ENCODE measurements at places on chromosomes 12 and 14.

DNA sequence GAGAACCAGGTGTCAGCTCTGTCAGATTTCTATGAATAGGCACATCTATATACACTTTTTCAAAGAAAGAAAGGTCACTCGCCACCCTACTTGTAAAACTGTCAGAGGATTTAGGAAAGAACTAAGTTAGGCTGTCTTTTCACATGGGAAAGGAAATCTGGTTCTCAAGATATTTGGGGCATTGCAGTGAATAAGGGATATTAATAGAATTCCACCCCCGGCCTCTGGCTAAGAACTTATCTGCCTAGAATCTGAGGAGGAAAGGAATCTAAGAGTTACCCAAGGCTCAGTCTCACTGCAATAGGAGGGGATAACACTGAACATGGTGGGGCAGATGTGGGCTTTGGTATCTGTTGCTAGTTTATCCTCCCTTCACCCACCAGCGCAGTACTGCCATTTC is 677.6 kb downstream of the NRXN3 start:
- no peak for DNase-seq

DNA sequence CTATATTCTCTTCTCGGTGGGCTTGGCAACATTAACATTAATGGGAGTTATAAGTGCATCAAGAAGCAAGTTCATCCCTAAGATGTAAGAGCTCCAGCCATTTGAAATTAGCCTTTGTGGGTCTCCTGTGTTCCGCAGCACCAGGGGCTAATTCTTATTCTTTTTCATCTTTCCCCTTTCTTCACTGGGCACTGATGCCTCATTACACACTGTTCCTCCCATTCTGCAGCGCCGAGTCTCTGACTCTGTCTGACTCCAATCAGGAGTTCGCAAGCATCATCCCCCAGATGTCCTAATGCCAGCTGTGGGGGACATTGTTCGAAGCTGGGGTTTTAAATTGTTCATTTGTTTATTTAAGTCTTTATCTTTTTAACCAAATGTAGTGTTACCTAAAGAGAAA is 341.3 kb downstream of the EGLN3 start:
- no peak for DNase-seq

DNA sequence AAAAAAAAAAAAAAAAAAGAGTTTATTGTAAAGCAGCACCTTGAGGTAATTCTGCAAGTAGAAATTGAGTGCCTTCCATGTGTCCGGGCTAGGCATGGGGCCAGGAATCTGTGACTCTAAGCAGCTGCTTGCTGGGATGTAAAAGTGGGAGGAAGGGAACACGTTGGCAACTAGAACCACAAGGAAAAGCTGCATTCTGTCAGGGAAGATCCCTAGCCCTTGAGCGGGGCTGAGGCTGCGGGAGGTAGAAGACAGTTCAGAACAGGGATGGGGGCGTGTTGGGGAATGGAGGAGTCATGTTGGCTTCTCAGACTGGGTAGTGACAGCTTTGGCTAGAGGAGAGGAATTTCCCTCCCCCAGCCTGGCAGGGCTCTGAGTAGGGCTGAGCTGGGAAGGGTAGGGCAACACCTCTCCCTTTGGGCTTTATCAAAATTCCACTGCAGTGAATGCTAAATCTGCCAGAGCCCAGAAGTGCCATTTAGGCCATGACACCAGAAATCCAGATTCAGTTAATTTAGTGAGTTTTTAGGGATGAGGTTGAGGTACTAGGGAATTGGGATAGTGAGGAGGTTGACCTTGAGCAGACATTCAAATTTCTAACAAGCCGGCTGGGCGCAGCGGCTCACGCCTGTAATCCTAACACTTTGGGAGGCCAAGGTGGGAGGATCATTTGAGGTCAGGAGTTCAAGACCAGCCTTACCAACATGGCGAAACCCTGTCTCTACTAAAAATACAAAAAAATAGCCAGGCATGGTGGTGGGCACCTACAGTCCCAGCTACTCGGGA is 3.4 kb upstream of the TRAFD1 start:
- no peak for DNase-seq

- DNase-seq = no peak
Measured at GRCh38 chr14:74713395-74713735, 421 bp downstream of the FCF1 start.

GRCh38 chr12:40693207-40693821 is 1.1 kb downstream of the CNTN1 start:
- no peak for DNase-seq

DNA sequence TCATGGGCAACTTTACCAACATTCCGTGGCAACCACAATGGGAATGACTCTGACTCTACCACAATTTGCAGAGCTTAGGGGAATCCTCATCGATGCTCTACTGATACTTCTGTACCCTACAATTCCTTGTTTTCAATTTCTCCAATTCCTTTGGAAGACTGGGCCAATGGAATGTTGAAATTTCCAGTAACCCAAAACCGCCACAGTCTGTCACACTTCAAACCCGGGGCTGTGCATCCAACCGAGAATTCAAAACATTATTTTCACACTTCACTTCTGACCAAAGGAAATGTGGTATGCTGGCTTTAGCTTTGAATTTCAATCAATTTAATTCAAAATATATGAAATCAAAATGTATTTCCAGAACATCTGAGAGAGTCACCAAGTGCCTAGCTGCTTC is 951.4 kb downstream of the VRK1 start:
- no peak for DNase-seq

DNA sequence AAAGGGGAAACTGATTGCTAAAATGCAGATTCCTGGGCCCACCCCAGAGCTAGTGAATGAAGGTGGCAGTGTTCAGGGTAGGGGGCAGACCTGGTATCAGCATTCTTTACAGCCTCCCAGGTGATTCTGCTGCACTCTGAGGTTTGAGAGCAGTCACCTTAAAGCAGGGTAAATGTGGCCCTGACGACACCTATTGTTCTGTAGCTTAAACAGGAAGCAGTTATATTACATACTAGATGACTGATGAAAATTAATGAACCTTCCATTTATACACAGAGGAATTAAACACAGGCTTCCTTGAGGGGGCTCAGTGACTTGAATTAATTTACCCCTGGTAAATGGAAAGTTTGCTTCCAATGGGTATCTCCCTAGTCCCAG is 25.3 kb downstream of the NUAK1 start:
- DNase-seq = no peak

- no peak for DNase-seq
Measured at GRCh38 chr14:68874746-68875155, 81.9 kb upstream of the ZFP36L1 start.

DNA sequence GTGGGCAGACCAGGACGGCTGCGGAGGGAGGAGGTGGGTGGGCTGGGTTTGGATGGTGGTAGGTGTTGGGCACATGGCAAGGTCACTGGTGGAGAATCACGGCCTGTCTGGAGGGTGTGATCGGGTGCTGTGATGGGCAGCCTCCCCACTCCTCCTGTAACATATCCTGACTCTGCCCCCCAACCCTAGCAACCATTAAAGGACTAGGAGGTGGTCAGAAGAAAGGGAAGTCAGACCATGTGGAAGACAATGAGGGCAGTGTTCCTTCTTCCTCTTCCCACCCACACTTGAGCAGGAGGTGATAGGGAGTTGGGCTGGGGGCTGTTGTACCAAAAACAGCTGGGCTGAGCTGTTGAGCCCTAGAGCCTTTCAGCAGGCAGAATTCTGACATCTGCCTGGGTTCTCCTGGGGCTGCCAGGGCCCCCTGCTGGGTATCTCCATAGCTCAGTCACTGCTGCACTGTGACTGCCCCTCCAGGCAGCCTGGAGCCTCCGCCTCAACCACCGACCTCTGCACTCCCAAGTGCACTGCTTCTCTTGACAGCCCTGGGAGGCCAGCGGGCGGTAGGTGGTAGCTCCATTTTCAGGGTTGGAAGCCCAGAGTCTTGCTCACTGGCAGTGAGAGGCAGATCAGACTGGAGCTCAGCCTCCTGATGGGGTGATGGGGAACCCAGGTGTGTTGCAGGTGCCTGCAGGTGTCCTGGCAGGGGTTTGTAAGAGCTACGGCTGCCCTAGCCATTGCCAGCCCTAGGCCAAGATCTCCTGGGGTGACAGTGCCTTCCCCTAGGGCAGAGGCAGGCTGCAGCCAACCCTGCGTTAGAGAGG is 15.4 kb downstream of the VASH1 start:
- no peak for DNase-seq

DNA sequence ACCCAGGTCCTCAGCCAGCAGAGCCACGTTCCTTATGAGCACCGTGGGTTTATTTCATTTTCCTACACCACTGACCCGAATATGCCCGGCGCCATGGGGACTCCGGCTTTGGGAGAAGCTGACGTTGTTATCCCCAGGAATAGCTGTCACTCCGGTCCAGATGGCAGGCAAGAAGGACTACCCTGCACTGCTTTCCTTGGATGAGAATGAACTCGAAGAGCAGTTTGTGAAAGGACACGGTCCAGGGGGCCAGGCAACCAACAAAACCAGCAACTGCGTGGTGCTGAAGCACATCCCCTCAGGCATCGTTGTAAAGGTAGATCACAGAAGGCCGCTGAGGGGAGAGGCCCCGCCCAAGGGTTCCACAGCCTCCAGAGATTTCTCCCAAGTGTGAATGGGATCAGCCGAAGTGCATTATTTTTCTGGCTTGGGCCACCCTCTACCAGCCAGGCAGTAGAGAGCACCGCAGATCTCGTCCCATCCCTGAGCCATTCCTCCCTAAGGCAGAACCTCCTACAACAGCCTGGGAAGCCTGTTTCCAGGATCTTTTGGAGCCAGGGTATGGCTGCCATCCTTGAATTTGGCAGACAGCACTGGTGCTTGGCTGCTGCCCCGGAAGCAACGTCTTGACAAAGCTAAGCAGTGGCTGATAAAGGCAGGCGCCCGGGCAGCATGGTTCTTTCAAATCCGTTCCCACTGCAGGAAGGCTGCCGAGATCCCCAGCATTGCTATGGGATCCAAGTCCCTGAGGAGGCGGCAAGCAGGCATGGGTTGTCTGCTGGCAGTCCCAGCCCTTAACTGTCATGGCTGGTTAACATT is 17.8 kb downstream of the CDK2AP1 start:
- no peak for DNase-seq

- no peak for DNase-seq
Measured at GRCh38 chr14:35666429-35667043, 132.6 kb downstream of the INSM2 start.

DNA sequence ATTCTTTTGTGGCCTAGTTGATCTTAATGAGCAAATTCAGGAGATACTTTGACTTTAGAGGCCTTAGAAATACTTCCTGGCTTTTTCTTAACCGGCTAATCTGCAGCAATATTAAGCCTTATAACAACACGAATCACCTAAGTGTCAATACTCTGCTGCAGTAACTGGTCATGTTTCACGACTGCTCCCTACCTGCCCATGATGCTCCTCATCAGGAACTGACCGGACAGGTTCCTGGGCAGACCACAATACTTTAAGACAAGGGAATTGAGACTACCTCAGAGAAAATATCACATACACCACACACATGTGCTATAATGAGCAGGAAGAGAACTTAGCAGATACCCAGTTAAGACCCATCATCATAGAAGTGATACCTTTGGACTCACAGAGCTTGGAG is 211.9 kb upstream of the BMP4 start:
- DNase-seq = no peak

- no peak for DNase-seq
Measured at GRCh38 chr14:41570415-41571155, 36.1 kb upstream of the LRFN5 start.

DNA sequence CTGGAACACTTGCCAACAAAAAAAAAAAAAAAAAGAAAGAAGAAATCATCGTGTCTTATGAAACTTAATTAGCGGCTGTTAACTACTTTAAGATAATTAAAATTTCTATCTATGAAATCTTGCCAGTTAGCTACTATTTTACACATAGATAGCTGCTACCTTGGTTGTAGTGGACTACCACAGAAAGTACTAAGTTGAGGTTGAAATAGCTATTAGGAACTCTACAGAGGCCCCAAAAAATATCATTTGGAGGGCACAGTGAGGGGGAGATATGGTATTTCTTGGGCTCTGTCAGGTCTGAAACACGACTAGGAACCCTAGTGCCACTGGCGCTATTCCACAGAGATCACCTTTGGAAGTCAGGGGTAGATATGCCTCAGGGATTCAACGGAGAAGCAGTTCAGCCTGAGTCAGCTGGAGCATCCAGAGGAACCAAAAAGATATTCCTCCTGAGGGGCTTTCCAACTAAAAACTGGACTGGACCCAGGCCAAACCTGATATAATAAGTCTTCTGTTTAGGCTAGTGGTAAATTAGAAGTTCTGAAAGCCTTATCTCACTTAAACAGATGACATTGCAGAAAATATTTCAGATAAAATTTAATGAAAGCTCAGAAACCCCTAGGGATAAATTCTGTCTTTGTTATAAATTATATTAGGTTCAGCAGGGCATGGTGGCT is 126.1 kb downstream of the EPS8 start:
- no peak for DNase-seq

DNA sequence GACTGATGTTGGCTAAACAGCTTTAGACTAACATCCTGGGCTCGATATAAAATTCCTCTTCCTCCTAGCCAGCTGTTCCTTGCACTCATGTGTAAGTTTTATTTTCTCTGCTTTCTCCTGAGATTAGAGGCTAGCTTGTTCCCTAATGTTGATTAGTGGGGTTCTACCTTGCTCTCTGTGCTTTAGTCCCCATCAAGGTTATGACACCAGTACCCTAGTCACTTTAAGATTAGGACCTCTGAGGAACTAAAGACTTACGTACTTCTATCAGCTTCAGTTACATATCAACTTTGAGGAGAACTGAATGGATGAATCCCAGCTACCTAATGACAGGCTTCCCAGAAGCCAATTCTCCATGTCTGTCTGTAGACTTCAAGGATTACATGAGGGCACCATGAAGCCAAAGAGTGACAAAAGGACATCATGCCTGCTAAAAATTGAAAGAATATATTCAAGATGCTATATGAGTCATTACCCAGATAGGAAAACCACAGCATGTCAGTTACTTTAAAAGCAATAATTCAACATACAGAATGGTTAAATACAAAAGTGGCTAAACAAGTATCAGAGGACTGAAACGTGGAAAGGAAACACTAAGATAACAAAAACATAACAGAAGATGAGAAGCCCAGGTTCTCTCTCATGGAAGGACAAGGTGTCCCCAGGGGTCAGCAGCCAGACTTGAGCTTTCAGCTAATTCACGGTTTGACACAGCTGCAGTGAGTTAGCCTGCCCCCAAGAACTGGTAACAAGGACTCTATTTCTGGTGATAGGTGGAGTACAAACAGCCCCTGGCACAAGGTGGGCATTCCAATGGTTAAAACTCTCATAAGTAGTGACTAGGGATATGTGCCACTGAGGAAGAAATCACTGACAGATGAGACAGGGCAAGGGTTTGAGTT is 20.4 kb downstream of the ADAM20 start:
- DNase-seq = no peak

DNA sequence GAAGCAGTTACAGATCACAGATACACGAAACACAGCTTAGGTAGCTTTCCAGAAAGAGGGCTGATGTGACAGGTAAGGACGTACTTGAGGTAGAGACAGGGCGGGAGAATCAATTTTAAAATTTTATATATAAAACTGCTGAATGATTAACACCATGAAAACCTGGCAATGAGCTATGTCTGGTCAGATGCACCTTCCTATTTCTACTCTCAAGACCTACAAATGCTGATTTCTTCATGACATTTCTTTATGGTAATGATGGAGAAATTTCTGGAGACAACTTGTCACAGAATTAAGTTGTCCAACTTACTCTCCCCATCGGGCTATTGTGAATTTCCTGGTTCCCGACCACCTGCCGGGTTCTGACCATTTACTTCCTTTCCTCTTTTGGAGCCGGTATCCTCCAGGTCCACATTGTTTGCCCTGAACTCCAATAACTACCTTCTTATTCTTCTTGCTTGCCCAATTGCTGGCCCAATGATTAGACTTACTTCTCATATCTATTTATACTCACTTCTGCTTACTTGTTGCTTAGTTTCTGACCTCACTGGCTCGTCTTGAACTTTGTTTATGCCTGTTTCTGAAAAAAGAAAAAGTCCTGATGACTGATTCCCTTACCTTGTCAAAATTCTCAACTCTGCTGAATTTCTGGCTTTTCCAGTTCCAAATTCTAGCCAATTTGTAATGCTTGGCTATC is 12.8 kb upstream of the ATP2B1 start:
- peak; percentile 68 for DNase-seq
